ENCODE measurements at places on chromosomes 6 and 20. TPM values are rescaled to one million over a fixed set of nuclear protein-coding genes. Genes with fewer than 3 reads are reported as not detected.

Gene LHFPL5
- polyA plus RNA-seq, result not detected

Gene EYS
- not detected for polyA plus RNA-seq

Gene ELOVL2
- not detected for polyA plus RNA-seq

GRCh38 chr6:34897716-34898115, 8.7 kb downstream of the ANKS1A start:
- no peak overlapping the region for H3K27ac ChIP-seq
- no peak overlapping the region for H3K4me3 ChIP-seq
- no peaks in the 10 kb centered on the region for H3K27me3 ChIP-seq
- no peaks in the 10 kb centered on the region for H3K36me3 ChIP-seq
- peaks cover 6% of the 10 kb centered on the region for H3K4me1 ChIP-seq

DNA sequence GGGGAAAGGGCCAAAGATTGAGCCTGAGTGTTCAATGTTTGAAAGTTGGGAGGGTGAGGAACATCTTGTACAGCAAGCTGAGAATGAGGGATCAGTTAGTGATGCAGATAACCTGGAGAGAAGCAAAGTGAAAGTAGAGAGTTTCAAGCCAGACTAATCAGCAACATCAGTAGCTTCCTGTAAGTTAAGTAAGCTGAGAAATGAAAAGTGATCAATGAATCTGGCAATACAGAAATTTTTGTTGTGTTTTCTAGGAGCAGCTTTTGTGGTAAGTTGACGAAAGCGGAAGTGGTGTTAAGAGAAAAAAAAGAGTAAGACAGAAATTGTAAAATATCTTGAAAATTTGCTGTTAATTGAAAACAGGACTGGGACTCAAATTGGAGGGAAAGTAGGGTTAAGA, 855.5 kb upstream of the MAP3K7 start:
- H3K27ac ChIP-seq, result no peak overlapping the region
- H3K36me3 ChIP-seq, result no peaks in the 10 kb centered on the region
- no peak for DNase-seq

DNA sequence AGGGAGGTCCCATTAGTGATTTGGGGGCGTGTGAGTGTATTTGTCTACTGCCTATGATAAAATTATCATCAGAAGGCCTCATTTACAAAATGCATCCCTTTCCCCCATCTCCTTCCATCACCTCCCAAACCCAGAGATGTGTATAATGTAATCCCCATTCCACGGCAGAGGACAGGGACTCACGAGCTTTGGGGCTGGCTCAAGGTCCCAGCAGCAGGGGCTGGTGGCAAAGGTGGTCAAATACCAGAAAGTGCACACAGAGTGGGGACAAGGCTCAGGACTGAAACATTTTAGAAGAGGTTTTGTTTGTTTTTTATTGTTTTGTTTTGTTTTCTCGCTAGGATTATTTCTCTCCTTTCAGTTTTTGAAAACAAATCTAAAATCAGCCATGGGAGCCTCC, 68.5 kb upstream of the TOP1 start:
- no peak overlapping the region for H3K4me3 ChIP-seq
- DNase-seq, result no peak
- H3K27me3 ChIP-seq, result no peaks in the 10 kb centered on the region
- H3K4me1 ChIP-seq, result peaks cover 7% of the 10 kb centered on the region
- H3K27ac ChIP-seq, result no peak overlapping the region
